Right lobe of liver (tissue), 6 donors: ENCODE measurements at places on chromosomes 5 and 9. TPM values are rescaled to one million over a fixed set of nuclear protein-coding genes. Genes with fewer than 3 reads are reported as not detected.

SVEP1 gene
- 7.8 TPM for total RNA-seq

BAAT gene
- total RNA-seq = 439 TPM

NOXA1 gene
- 8.0 TPM for total RNA-seq

CFAP157 gene
- not detected for total RNA-seq

CDKN2A gene
- total RNA-seq = 1.4 TPM

PRELID2 gene
- 2.6 TPM for total RNA-seq

VDAC1 gene
- total RNA-seq = 204 TPM

LHX6 gene
- 0.32 TPM for total RNA-seq
